ENCODE measurements at places on chromosomes 13 and 19.

GRCh38 chr13:74450964-74451363 is 316.8 kb upstream of the KLF12 start:
- no peak for DNase-seq

GRCh38 chr13:110683203-110683883 is 22.6 kb downstream of the CARS2 start:
- peak; percentile 33 for DNase-seq

- no peak for DNase-seq
Measured at GRCh38 chr13:37686501-37686900, 87.9 kb upstream of the POSTN start.

- DNase-seq: no peak
Measured at GRCh38 chr13:29140277-29140676, 320.1 kb downstream of the MTUS2 start.

DNA sequence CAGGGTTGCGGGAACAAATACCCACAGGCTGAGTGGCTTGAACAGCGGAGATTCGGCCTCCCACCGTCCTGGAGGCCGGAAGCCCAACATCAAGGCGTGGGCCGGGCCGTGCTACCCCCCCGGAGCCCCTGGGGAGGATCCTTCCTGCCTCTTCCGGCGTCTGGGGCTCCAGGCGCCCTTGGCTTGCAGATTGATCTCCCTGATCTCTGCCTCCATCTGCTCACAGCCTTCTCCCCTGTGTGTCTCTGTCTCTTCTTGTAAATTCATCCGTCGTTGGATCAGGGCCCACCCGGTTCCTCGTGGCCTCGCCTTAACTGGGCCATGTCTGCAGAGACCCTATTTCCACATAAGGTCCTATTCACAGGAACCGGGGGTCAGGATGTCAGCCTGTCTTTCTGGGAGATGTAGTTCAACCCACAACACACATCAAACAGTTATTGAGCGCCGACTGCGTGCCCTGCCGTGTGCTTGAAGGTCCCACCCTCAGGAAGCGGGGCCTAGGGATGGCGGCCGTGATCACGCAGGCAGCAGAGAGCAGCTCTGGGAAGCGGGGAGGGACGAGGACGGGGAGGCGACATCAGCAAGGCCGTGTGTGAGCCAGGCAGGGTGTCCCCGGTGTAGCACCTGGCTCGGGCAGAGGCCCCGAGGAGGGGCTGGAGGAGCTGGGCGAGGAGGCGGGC is 21.3 kb downstream of the HCN2 start:
- DNase-seq: peak; percentile 60

DNA sequence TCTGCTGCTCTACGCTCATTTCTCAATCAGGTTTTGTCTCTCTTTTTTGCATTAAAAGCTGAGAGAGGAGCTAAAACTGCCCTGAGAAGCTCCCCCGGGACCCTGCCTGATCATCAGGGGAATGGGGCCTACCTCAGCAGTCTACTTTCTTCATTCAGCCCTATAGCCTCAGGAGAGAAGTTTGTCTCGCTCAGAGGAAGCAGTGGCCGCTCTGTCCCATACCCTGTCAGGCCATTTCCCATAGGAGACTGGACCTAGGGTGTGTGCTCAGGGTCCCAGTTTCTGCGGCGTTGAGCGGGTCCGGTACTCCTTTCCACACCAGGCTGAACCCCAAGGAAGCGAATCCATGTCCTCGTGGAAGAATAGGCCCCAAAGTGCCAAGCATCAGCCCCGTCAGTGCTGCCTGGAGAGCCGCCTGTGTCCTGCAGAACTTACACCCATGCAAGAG is 21.7 kb downstream of the UBE2L5 start:
- no peak for DNase-seq

GRCh38 chr19:42032431-42032830 is 37.6 kb downstream of the GRIK5 start:
- no peak for DNase-seq

DNA sequence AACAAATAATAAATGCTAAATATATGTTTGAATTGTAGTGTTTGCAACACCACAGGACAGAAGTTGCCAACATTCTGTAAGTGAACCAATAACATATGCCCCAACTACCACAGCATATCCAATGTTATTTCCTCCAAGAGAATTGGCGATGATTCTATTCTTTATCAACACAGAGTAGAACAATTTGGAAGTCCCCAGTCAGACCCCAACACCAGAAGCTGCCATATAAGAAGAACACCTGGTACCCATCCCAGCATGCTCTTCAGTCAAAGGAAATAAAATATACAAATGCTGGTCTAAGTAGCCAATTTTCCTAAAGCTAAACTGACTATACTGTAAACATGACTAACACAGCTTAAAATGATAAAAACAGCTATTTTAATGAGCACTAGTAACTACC is 145.7 kb downstream of the KLF12 start:
- DNase-seq: no peak

- DNase-seq: no peak
Measured at GRCh38 chr13:71964491-71965100, 97.6 kb upstream of the DACH1 start.

DNA sequence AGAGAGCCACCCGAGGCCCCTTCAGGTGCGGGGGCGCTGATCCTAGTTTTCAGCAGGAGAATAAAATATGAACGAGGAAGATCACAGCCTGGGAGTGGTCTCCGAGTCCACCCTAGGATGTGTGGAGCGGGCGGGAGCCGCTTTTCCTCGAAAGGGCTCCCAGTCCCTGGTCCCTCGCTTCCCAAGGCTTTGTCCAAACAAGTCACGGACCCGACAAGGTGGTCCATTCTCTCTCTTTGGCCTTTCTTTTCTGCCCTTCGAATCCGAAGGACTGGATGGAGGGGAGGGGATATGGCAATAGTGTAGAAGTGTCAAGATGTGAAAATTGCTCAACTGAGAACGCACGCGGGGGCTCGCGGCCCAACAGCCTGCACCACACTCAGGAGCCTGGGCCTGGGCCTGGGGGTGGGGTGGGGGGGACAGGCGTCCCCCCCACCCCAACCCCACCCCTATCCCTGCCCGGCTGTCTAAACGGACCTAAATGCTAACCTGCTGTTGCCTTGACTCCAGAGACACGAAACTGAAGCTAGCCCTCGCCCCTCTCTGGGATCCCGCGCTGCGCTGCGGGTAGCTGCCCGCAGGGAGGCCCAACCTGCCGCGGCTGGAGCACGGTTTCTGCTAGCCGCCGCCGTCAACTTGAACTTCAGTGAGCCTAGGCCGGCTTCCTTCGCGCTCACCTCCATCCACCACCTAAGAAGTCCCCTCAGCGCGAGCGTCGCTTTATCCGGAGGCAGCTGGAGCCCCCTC is 7.1 kb downstream of the ZIC2 start:
- no peak for DNase-seq

- DNase-seq: no peak
Measured at GRCh38 chr19:50896591-50897190, 14.5 kb downstream of the KLK4 start.

GRCh38 chr19:3809881-3810707 is 23.9 kb upstream of the MATK start:
- no peak for DNase-seq

GRCh38 chr19:55581823-55582223 is 1.2 kb upstream of the ZNF579 start:
- no peak for DNase-seq

DNA sequence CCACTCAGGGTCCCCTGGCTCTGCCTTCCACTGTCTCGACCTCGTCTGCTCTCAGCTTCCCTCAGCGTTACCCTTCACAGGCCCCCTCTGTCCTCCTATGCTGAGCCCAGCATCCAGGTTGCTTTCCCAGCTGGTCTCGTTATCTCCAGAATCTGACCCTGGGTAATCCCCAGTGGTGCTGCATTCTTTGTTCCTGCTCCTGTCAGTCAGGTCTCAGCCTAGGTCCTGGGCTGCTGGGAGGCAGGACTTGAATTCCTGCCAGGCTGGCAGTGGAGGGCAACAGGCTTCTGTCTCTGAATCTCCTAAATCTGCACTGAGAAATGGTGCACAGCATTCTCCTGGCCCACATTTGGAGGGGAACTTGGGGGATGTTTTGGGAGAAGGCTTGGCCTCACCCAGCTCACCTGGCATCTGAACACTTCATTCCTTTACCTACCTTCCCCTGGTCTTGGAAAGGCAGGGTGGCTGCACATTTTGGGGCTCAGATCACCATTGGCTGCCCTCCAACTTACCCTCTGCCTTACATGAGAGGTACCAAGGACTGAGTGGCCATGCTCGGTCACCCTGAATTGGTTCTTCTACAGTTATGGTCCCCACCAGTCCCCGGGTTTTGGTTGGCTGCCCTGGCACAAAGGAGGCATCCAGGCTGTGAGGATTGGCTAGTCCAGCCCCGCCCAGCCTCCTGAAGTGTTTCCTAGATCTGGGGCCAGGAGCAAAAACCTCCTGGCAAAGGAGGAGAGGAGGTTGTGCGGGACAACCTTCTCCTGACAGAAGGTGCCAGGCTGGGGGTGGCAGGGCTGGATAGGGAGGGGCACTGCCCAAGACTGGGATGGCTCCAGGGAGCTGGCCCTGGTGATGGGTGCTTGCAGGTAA is at the start of gene CYP4F8:
TSS of gene CYP4F8 (plus strand) at position 712 of the 873 bp plus-strand sequence. CDS start 399 bp downstream, outside the sequence.
- DNase-seq: no peak

GRCh38 chr19:15506074-15506571 is 2.2 kb upstream of the CYP4F22 start:
- no peak for DNase-seq

DNA sequence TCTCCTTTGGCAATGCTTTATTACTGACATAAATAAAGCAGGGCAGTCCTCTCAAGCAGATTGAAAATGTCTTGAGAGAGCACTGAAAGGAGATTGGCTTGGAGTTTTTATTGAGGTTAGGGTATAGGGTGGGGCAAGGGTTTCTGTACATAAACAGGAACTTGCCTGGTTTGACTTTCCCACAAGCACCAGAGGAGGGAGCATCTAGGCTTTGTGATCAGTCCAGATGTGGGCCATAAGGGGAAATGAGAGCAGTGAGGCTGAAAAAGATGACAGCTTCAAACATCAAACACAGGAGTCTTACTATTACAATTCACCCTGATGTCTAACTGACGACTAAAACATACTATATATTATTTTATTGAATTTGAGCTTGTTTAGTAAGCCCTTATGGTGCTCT is 260.9 kb downstream of the MTUS2 start:
- DNase-seq: peak; percentile 69

- no peak for DNase-seq
Measured at GRCh38 chr13:101717353-101717752, 264.9 kb downstream of the ITGBL1 start.

GRCh38 chr19:32870981-32871451 is 1.4 kb upstream of the SLC7A9 start:
- DNase-seq: no peak

DNA sequence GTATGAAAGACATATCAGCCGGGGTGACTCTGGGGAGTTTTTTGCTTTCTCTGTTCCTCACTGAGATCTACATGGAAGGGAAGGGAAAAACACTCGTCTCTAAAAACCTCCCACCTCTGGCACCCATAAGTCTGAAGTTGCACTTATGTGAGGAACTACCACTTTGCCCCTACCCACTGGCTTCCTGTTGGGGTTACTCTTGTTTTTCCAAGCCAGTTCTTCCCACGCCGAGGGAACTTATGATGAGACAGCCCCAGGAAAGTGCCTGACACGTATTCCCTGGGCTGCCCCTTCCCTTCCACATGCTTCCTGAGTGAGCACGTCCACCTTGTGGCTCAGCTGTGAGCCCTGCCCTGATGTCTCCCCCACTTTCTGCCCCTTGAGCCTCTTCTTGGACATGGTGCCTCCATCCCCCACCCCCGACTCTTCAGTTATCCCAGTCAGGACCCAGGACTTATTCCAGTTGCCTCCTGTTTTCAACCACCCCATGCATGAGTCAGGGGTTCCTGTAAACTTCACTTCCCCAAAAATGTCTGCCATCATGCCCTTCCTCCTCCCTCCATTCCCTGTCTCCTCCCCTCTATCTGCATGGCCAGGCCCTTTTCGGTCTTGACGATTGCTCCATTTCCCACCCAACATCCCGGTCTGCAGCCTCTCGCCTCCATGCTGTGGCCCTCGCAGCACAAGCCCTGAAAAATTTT is 5.1 kb upstream of the SIGLEC7 start:
- DNase-seq: no peak

DNA sequence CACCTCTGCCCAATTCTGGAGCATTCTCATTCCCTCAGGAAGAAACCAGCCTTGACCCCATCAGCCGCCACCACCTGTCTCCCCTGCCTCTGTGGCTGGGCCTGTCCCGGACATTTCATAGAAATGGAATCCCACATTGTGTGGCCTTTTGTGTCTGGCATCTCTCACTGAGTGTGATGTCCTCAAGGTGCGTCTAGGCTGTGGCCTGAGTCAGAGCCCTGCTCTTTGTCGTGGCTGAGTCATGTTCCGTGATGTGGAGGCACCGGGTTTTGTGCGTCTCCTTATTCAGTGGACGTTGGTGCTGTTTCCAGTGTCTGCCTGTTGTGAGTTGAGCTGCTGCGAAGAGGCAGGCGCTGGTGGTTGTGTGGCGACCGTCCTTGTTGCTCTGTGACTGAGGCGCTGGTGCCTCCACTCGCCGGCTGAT is 3.5 kb downstream of the FZR1 start:
- DNase-seq: peak; percentile 7

GRCh38 chr13:88068316-88068715 is 397.1 kb downstream of the SLITRK5 start:
- DNase-seq: no peak

DNA sequence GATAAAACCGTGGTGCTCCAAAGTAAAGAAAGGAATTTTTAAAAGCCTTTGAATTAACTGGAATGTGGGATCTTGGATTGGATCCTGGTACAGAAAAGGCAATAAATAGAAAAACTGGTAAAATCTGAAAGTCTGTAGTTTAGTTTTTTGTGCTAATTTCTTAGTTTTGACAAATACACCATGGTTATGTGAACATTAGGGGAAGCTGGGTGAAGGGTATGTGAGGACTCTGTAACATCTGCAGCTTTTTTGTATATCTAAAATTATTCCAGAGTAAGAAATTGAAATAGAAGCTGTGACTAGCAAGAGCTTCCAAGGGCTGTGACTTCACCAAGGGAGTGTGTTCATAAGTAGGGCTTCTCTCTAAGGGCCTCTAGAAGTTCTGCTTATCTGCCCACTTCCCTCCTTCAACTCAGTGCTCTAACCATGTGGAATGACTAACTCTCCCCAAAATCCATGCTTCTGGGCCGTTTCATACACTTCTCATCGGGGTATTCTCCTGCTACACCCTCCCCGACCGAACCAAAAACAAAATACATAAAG is 26.5 kb downstream of the ARHGAP35 start:
- DNase-seq: no peak

- DNase-seq: no peak
Measured at GRCh38 chr19:35531291-35531690, 2.0 kb upstream of the GAPDHS start.

Measured in CD4-positive, alpha-beta T cell treated with Interleukin-2 at 100 ng/mL for 4 hours (primary cell).